ACHN (cell line): ENCODE measurements at places on chromosomes 3 and 15.

- DNase-seq = no peak
Observed at GRCh38 chr3:127226946-127227842, 34.3 kb downstream of the PRR23E start.

DNA sequence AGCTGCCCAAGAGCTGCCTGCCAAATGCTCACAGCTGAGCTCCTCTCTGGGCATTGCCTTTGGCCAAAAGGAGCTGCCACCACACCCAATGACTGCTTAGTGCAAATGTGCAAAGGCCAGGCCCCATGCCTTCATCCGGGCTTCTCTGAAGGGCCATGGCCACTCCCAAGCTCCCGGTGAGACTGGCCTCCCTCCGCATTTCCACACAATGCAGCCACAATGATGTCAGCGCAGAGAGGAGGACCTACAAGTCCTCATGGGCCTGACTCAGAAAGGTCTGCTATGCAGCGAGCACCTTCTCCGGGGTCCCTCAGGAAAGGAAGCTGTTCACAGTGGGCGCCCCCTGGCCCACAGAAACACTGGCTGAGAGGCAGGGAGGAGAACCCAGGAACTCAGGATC, 12.7 kb downstream of the OXTR start:
- no peak for DNase-seq

DNA sequence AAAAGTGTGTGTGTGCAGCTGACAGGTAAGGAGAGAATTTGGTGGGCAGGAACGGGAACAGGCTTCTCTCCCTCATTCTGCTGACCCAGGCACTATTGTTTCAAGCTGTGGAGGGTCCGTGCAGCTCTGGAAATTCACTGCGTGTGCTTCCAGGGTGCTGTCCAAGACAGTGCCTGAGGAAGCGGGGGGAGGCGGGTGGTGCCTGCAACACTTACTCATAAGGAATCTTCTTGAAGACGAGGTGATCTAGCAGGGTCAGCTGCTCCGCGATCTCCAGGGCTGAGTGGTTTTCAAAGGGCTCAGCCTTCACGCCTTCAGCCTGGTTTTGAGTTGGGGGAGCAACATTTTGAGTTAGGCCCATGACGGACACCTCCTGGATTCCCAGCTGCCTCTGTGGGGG, 46.6 kb upstream of the CTSH start:
- no peak for DNase-seq

DNA sequence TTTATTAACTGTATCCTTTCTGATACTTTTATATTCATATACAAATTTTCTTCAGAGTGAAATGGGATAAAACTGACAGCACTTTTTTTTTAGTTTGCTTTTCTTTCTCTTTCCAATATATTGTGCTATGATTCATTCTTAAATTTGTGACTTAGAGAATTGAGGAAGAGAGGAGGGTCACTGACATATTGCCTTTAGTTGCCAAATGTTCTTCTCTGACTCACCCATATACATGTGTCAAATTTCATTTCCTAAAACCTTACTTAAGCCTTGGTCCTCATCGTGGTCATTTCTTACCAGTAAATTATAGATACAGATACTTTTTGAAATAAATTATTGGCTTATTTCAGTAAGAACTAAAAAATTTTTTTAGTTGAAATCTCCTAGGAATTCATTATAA, 53.9 kb downstream of the CLASP2 start:
- DNase-seq = no peak

GRCh38 chr3:78802562-78802930, 965.3 kb downstream of the ROBO1 start:
- no peak for DNase-seq

GRCh38 chr3:120838441-120839091, 69.4 kb upstream of the STXBP5L start:
- no peak for DNase-seq

GRCh38 chr15:70426096-70426821, 328.5 kb upstream of the TLE3 start:
- DNase-seq = no peak
